H4 (cell line): ENCODE measurements at places on chromosomes 11 and 22. TPM values are rescaled to one million over a fixed set of nuclear protein-coding genes. Genes with fewer than 3 reads are reported as not detected.
A peak's percentile ranks its signal among the peaks of the same experiment; 100 is the strongest.

SLC1A2 gene
- 0.84 and 1.7 TPM in 2 replicates for total RNA-seq

RANGAP1 gene
- 29.7 and 44.6 TPM in 2 replicates for total RNA-seq

DNA sequence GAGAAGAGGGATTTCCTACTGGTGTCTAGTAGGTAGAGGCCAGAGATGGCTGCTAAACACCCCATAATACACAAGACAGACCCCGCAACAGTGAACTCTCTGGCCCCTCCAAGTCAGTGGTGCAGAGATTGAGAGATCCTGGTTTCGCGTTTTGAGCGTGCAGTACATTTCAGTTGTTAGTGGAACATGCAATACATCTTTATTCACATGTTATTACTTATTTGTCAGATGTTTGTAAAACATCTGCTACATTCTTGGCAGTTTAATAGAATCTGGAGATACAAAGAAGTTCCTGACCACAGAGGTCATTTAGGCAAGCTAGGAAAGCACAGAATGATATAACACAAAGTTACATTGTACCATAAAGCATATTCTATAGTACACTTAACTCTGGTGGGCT lies 41.5 kb downstream of the ST3GAL4 start:
- DNase-seq: no peak

DNA sequence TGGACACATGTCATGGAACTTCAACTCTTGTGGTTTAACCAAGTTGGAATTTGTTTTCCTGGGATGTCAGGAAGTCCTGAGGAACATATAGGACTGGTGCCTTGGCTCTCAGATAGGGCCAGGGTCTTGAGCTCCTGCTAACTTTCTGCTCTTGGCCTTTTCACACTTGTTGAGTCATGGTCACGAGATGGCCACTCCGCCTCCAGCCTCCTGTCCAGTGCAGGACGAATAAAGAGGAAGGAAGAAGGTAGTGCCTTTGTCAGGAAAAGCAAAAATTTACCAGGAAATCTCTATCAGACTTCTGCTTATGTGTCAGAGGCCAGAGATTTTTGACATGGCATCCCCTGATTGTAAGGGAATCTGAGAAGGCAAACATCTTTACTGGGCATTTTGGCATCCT lies 89.1 kb upstream of the ARHGAP20 start:
- DNase-seq: no peak

DNA sequence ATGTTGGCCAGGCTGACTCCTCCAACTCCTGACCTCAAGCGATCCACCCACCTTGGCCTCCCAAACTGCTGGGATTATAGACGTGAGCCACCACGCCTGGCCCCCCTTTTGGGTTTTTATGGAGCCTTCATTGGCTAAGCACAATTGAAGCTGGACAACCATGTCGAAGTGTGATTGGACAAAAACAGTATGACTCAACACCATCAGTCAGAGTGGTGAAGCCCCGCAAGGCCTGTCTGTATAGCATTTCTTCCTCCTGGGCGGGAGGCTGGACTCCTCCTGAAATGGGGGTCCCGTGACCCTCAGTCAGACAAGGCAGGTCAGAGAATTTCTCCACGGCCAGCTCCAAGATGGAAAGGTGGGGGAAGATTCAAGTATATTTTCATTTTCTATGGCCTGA lies 3.1 kb upstream of the PARVB start:
- DNase-seq: no peak

- peak; percentile 18 for DNase-seq
Measured at GRCh38 chr22:28710576-28711191, 30.9 kb downstream of the CHEK2 start.

GRCh38 chr11:32437495-32438345 lies 2.4 kb upstream of the WT1 start:
- DNase-seq: no peak

- no peak for DNase-seq
Measured at GRCh38 chr11:1333091-1333772, 23.8 kb upstream of the TOLLIP start.
